ENCODE measurements at places on chromosomes 7 and 10.

DNA sequence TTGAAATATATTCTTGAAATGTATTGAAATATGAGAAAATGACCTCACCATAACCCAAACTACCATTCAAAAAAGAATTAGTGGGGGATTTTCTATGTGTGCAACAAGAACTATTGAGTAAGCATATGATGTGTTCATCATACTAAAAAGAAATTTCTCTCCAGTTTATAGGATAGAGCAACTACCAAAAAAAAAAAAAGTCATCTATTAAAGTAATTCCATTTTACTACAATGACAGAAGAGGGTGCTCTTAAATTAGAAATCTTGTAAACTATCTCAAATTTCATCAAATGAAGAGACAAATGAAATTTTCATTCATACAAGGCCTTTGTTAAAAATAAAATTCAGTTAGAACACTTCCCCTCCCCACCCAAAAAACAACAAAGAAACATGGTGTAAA is 195.4 kb upstream of the PLXDC2 start:
- peak; percentile 9 for DNase-seq

GRCh38 chr10:31475519-31475918 is 156.5 kb downstream of the ZEB1 start:
- DNase-seq = no peak

GRCh38 chr7:45585628-45586027 is 11.5 kb downstream of the ADCY1 start:
- no peak for DNase-seq

GRCh38 chr7:85341121-85341520 is 154.3 kb upstream of the SEMA3D start:
- no peak for DNase-seq

DNA sequence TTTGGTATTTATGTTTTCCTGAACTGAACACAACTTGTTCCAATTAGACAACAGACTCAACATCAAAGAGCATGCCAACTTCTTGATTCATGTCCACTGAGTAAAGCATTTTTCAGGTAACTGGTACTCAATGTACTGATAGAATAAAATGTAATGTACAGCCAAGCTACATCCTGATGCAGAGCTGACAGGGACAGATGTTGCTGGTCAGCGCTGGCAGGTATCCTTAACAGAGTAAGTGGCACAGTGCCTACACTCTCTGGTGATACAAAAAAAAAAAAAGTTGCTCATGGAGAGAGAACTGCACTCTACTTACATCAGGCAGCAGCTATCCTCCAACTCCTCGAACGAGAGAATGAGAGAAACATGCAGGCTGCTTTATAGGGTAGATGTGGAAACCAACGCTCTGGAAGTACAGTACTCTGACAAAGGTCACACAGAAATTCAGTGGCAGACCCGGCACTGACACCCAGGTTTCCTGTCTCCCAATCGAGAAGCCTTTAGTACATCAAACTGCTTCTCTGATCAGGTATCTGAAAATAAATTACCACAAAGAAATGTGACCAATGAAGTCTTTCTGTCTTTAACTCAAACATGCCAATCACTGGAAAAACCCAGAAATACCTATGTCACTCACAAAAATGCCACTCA is 4.6 kb downstream of the ITGB1 start:
- no peak for DNase-seq

DNA sequence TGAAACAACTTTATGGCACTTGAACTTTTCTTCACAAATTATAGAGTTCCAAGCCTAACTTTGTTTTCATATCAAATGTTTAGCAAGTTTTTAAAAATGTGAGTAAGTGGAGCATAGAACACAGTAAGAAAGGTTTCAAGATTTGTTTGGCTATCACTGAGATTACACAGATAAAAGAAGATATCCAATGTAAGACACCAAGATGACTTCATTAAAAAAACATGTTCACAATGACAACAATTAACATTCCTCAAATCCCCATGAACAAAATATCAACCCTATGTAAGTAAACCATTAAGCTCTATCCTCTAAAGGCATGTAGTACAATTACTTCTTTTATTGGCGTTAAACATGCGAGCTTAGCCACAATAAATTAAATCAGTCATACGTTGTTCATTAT is 129.7 kb downstream of the RELN start:
- no peak for DNase-seq

DNA sequence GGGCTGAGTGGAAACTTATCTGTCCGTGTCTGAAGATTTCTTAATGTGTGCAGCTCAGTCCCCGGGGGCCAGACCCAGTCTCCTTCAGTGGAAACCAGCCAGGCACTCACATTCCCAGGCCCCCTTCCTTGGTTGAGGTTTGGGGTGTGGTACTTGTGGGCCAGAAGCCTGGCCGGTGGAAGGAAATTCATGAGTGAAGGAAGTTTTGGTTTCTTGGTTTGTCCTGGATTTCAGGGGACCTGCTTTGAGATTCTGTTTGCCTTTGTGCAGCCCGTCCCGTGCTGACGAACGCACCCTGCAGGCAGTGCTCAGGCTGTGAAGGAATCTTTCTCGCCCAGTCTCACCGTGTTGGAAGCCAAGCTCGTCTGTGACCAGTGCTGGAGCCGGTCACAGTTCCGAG is 2.9 kb downstream of the INPP5A start:
- peak; percentile 51 for DNase-seq

DNA sequence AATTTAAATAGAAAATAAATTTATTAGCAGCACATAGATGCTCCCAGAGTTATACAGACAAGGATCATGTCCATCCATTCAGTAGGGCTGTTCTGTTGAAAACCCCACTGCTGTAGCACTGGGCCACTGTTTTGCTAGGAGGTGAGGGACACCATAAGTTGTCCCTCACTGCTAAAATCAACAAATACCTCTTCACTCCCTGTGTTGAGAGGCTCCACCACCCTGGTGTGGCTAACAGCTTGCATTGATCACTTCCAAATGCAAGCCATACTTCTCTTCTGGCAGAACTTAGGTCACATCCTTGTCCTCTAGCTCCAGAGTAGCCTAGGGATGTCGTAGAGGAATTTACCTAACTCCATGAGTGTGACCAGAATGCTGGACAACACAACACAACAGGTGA is 55.4 kb downstream of the MDFIC start:
- no peak for DNase-seq

DNA sequence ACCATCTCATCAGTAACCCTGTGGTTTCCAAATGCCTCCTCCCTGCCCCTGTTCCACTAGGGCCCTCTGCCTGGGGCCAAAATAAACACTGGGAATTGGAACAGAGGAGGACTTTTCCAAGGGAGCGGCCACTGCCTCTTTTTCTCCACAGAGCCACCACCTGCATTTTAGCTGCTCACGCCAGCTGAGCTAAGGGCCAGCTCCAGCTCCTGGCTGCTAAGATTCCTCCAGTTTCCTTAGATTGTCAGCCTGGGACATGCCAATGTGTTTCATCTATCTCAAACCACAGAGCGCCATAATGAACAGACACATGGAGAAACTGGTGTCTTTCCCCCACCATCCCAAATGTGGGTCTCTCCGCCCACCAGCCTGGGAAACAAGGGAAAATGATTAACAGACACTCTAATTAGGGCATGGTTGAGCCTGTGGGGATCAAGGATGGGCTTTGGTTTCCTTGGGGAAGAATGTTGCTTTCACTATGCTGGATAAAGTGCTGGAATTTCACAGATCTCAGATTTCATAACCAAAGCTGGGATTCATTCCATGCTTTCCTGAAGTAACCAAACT is 52.2 kb downstream of the ASB13 start:
- DNase-seq = peak; percentile 80

DNA sequence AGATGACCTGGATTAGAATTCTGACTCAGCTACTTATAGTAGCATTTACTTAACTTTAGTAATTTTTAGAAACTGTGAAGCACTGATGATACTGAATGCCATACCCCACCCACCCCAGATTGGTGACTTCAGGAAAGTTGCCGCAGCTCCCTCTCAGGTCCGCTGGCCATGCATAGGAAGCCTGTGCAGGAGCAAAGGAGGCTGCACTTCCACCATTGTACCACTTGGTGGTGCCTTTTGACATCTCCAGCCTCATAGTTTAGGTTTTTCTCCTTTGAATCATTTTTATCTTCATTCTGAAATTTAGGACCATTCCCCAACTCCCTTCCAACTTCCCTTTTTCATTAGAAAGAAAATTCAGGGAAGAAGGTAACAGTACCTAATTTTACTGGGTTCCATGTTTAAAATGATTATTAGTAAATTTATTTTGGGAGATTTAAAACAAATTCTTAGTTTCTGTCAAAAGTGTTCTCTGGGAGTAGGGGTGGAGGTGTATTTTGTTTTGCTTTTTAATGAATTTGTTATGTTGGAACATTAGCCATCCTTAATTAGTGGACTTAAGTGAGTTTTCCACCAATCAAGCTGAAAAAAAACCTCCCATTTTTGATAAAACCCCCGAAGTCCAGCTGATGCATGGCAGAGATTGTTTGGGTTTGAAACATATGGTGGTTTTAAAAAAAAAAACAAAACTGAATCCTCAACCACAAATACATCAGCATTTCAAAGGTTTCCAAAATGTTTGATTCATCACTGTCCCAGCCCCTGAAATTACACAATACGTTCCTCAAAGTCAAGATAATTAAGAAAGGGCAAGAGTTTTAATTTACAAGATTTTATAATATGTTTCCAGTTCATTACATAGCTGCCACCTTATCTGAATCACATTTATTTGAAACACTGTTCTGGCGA is 109.6 kb downstream of the WNT2 start:
- peak; percentile 88 for DNase-seq

DNA sequence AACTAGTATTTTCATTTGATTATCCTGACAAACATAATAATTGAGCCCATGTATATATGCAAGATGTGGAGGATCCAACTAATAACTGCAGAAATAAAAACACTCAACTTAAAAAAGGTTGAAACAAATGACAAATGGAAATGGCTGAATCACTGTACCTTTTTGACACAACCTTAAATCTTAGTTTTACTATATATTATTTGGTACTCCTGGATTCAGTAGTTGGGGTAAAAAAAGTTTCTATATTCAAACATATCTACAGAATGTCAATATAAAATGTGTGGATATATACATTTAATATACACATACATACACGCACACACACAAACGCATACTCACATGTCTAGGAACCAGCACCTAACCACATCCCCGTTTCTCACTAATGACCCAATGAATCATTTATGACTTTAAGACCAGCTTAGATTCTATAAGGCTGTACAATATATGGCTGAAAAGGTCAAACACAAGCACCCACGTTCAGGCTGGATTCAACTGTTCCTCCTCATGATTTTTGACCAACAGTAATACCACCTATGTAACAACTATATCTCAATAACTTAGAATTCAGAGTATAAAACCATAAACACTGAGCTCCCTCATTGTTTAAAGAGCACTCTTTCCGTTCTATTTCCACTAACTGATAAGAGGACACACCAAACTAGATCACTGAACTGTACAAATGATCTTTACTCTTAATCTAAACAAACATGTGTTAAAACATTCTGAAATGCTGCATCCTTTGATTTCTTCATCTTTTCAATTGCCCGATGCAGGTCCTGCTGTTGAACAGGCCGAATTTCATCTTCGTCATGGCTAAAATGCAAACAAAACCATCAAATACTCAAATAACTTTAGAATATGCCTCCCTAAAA is 63.8 kb downstream of the ATAD1 start:
- DNase-seq = no peak

DNA sequence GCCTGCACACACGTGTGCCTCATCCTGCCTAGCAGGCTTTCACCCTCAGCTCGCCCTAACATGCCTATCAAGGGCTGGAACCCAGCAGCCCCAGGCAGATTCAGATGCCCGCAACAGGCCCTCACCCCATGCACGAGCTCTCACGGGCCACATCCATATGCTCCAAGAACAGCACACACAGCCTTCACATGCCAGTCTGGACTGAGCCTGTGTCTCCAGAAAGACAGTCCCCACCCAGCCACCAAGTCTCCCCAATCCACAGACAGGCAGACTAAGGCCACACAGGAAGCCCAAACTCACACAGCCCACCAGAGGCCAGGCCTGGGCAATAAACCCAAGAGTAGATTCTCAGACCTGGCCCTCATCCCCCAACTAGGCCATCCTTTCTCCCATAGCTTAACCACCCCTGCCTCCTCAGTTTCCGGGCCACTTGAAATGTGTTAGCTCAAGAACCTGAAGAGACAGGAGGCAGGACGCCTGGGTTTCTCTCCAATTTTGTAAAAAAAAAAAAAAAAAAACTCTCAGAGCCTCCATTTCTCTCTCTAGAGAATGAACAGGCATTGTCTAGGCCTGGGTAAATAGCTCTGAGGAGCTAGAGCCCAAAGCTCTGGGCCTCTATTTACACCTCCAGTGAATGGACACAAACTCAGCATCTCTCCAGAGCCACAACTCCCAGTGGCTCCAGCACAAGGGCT is 6.8 kb downstream of the LDB1 start:
- DNase-seq = no peak

DNA sequence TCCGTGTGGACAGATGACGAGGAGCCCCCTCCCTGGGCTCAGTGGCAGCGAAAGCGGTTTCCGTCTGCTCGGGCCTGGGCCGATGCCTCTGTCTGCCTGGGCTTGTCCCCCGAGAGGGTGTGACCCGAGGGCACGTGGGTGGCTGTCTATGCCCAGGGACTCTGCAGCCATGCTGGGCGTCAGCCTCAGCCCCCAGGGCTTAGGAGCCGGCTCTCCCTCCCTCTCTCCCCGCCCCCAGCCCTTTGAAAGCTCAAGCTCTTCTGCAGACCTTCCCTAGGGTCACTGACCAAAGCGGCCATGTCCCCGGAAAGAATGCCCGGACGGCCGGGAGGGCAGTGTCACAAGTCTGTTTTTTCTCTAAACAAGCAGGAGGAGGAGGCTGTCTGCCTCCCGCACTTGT is 7.1 kb downstream of the MICALL2 start:
- DNase-seq = no peak

DNA sequence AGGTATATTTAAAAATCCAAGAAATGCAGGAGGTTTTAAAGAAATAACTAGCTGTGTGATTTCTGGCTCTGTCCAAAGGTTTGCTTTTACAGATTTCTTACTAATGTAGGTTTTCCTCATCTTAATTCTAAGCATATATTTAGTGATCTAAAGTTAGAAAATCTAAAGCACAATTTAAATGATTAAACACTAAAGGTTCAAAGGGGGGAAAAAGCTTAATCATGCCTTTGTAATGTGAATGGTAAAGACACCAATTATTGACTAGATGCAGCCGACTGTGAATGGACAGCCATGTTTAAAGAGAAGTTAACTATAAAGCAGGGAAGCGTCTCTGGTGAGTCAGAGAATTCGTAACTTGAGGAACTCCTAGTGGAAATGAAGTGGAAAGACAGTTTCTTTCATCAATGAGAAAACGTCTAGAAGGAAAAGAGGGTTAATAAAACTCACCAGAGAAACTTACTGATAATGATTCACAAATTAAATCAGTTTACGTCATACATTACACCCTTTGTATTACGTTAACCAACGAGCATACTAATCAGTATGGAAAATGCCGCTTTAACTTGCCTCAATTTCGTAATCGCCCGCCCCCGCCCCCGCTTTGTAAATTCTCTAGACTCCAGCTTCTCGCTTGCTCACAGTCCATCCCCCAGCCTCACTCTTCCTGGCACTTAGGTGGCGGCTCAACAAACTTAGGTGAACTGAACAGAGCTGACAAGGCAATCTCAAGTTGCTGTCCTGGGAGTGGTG is 1.1 kb upstream of the HBP1 start:
- DNase-seq = peak; percentile 91

GRCh38 chr10:17693009-17693408 is 49.1 kb downstream of the STAM start:
- no peak for DNase-seq

All from fibroblast of the aortic adventitia (primary cell).